Stimulated activated CD4-positive, alpha-beta T cell treated with anti-CD3 and anti-CD28 coated beads, Interleukin-15, amount 100 ng/mL, for 1 hour (primary cell): ENCODE measurements at places on chromosomes 1 and 21.

DNA sequence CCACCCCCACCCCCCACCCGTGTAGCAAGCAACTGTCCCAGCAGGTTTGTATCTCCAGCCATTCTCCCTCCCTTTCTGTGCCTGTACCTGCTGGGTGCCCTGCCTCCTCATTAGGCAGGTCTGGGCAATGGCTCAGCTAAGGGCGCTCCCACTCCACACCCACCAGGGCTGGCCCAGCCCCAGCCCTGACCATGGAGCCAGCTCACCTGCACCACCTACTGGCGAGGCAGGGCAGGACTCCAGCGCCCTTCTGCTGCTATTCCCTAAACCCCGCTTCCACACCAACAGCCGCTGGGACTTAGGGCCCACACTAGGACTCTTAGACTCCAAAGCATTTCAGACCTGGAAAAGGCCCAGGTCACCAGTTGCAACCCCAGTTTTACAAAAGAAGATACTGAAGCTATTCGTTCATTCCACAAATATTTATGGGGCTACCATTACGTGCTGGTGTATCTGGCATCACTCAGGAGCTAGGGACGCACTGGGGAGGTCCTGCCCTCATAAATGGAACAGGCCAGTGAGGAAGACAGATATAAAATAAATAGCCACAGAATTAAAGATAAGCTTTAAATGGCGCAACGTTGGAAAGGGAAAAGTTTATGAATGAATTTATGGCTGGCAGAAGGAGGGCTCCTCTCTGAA lies 24.0 kb downstream of the PGLYRP3 start:
- no peak for DNase-seq

GRCh38 chr1:64790832-64791487 lies 46.1 kb downstream of the RAVER2 start:
- no peak for DNase-seq

DNA sequence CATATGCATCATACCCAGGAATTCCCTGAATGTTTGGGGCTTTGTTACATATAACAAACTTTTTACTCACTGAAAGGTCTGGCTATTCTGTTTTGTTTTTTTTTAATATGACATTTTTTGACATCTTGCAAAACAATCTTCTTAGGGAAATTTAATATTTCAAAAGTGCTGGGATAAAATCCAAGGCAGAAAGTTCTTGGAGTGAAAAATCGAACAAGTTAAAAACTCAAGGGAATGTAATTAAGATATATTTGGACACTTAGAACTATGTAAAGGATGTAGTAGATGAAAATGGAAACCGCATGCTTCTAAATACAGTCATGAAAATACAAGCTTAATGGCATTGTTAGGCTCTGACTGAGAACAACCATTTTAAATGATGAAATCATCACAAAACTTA lies 8.6 kb downstream of the CHODL start:
- DNase-seq = no peak

DNA sequence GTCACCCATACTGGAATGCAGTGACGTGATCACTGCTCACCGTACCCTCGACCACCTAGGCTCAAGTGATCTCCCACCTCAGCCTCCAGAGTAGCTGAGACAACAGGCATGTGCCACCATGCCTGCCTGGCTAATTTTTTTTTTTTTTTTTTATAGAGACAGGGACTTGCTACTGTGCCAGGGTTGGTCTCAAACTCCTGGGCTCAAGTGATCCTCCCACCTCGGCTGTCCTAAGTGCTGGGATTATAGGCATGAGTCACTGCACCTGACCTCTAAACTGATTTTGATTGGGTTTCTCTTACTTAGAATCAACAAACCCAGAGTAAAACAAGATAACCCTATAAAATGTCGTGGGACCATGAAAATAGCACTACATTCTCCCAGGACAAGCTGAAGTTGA lies 112.0 kb downstream of the UBE2U start:
- no peak for DNase-seq

GRCh38 chr1:184905601-184906322 lies 68.5 kb downstream of the NIBAN1 start:
- DNase-seq = no peak

GRCh38 chr1:226436472-226436854 lies 28.6 kb upstream of the PARP1 start:
- no peak for DNase-seq

- DNase-seq = peak; percentile 35
Observed at GRCh38 chr1:31617916-31618746, 642 bp downstream of the HCRTR1 start.

DNA sequence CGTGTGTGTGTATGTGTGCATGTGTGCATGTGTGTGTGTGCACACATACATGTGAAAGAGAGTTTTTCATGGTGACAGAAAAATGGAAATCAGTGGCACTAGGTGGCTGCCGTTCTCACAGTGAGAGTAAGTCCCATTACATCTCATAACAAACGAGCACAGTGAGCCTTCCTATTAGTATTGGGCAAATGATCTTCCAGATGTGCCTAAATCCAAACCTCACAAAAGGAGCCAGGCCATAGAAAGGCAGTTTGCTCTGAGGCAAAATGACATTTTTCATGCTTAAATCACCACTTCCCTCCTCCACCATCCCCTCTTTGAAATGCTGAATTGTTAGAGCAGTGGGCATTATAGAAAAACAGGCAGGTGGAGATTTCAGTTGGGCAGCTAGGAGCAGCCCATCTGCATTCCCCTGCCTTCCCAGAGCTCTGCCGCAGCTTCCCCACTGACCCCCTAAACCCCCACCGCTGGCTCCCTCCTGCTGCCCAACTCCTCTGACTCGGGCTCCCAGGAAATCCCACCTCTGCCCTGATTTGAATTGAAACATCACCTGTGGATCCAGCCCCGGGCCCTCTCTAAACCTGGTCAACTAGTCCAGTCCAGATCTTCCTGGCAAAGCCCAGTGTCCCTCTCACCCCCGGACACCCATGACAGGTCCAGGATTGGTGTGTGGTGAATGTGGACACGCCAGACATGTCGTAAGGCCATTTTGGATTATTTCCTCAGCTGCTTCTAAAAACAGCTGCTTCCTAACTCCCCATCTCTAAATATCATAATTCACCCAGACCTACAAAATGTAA lies 190.5 kb downstream of the SEC16B start:
- no peak for DNase-seq

- no peak for DNase-seq
Observed at GRCh38 chr1:110667776-110668175, 7.0 kb downstream of the KCNA3 start.

DNA sequence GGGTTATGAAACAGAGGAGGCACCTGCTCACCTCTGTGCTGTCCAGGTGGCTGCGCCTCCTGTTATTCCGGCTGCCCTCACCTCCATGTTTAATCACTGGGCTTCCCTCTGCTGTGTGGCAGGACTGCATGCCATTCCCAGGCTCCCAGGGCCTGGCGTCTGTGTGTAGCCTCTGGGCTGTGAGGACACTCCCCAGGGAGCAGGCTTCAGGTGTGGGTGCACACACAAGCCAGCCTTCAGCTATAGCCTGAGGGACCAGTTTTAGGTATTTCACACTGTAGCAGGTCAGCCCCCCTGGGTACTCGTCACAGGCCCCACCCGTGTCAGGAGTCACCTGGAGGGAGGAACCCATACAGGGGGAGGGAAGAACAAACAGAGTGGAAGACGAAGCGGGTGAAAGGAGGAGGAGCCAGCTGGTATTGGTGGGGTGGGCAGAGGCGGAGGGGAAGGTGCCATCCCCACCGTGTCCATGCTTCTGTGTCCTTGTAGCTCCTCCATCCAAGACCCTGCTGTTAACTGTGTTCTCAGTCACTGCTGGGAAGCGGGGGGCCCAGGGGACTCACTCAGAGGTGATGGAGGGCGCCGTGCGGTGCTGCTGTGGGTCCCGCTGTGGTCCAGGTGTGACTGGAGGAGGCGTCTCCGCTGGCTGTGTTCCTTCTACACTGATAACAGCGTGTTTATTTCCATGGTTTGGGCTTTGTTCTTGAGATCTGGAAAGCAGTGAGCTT lies 158.6 kb downstream of the PGBD5 start:
- DNase-seq = no peak

DNA sequence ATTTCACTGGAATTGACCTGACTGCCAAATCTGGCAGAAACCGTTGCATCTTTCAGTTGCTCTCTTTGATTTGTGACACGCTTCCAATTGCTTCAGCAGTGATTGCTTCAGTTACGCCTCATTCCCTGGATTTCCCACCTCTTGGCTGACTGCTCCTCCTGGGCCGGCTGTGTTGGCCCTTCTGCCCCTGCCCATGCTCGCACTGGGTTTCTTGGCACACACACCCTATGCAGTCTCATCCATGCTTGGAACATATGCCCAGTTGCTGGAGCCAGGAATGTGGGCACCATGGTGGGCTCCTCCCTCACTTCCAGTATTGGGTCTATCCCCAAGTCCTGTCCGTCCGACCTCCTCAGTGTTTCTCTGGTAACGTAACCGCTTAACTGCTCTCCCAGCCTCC lies 2.2 kb upstream of the ZBTB21 start:
- no peak for DNase-seq

GRCh38 chr1:113142791-113143190 lies 69.8 kb downstream of the LRIG2 start:
- no peak for DNase-seq

GRCh38 chr1:30668024-30668423 lies 55.4 kb downstream of the MATN1 start:
- DNase-seq = no peak

DNA sequence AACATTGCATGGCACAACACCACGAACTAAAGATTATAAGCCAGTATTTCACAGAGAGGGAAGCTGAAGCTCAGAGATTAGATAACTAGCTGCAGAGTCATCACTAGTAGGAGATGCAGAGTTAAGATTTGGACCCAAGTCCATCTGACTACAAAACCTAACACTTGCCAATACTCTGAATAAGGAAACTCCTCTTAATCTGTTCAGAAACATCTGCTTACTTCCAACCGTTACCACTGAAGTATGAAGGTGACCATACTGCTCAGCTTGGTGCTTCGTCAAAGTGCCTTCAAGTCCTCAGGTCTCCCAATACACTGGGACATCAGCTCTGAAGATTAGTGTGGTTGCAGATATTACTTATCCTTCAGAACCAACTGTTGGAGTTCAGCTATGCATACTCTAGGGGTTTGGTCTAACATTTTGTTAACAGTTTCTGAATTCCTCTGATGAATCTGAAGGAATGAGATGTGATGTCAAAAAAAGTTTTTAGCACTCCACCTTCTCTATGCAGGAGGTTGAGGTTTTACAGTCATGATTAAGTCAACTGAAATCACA lies 179.6 kb downstream of the TPR start:
- DNase-seq = no peak

- DNase-seq = no peak
Observed at GRCh38 chr1:204341380-204341779, 18.3 kb downstream of the PLEKHA6 start.

DNA sequence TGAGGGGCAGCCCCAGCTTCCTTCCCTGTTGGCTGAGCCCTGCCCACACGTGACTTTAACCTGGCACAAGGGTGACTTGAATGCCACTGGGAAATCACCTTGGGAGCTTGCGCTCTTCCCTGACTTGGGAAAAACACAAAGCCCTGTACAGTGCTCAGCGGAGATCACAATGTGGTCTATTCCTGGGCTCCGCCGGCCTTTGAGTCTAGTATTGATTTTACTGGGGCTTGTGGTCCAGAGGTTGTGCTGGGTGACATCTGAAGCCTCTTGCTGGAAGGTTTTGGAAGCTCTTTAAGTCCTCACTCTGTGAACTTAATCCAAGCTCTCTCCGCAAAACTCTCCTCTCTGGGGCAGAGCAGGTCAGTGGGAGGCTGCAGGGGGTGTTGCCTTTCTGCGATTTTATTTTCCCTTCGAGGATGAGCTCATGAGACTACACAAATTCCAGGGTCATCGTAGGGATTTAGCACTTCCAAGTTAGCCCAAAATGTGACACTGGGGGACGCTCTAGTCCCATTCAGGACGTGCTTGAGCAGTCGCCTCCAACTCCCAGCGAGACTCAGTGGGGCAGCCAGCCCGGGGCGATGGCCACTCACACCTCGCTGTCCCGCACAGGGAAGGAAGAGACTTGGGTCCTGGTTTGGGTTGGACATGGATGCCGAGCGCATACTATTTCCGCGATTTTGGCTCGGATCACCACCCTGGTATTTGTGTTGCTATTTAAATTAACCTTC lies 291.9 kb upstream of the AJAP1 start:
- no peak for DNase-seq

DNA sequence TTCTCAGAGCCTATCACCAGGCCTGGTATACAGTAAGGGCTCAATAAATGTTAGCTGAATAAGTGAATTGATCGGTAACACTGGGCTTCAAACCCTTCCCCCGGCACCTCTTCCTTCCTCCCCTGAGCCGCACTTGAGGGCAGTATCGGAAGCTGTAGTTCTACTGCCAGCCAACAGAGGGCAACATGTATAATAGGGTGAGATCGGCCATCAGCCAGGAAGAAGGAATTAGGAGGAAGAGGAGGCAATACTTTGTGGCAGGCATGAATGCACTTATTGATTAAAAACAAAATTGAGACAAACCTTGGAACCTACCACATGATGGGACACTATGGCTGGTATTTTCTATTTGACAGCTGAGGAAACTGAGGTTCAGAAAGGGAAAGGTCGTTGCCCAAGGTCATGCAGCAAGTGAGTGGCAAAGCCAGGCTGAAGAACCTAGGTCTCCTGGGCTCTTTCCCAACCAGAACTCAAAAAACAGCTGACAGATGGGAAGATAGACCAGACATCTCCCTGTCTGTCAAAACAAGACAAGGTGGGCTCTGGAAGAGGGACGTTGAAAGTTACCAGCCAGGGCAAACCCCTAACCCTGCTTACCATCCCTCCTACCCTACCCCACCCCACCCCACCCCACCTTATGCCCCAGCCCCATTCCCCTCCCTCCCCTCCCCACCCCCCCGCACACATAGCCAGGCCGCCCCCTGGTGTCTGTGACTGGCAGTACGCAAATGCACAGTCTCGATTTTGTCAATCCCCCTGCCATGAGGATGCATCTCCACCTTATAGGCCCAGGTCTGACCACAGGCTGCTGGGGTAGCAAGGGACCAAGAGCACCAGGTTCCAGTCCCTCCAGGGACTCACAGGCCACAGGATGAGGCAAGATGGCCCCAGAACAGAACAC lies 107.3 kb upstream of the RUNX3 start:
- peak; percentile 39 for DNase-seq

GRCh38 chr1:28956038-28956464 lies 41.7 kb downstream of the EPB41 start:
- no peak for DNase-seq

DNA sequence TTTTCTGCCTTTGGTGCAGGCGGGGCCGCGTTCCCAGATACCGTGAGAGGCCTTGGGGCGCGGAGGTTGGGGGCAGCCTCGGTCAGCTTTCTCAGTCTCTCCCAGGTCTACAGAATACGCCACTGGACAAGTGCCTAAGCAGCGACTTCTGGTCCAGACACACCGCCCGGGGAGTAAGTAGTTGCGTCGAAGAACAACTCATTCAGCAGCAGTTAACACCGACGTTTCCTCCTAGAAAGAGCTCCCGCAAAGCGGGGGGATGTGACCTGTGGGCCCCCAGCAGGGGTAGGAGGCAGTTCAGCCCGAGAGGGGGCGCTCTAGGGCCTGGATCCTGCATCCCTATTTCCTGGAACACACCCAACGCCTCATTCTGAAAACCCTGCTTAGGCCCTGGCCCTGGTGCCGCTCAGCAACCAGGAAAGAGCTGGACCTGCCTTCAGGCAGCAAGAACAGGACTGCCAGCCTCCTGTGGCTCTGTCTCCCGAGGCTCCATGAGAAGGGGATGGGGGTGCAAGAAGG lies 6.5 kb upstream of the BARHL2 start:
- DNase-seq = no peak
